Spinal cord (tissue), 10 donors: ENCODE measurements at places on chromosomes 7 and 10.

- no peaks in the 10 kb centered on the region for H3K4me1 ChIP-seq
- H3K27me3 ChIP-seq, result no peaks in the 10 kb centered on the region
- no peak overlapping the region for H3K4me3 ChIP-seq
- no peak overlapping the region for H3K27ac ChIP-seq
- DNase-seq, result no peak
These were observed 24.8 kb upstream of the TECTB start for GRCh38 chr10:112258407-112258806.

DNA sequence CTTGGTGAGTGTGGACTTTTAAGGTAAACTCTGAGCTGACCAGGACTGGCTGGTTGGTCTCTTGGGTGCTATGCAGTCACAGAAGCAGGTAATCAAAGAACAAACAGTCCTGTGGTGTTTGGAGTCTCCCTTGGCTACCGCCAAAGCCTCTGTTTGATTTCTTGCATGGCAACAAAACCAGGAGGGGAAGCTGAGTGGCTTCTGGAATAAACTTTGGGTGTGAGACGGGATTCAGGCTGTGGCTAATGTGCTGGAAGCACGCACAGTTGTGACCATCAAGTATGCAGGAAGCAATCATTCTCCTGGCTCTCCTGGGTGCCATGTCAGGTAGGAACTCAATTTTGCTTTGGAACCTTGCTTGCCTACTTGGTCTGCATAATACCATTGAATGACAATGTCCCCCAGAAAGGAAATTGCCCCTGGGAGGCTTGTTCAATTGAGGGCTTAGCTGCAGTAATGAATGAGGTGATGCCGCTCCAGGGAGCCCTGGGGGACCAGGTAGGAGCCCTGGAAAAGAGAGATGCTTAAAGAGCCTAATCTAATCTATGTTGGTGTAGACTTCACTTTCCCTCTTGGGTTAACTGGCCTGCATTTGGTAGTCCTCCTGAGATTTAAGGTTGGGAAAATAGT, at the start of gene CDHR3:
Gene CDHR3 (plus strand): TSS at position 227 of the 630 bp plus-strand sequence. CDS start 55 bp downstream, at position 282.
- no peaks in the 10 kb centered on the region for H3K36me3 ChIP-seq
- DNase-seq, result no peak
- H3K27ac ChIP-seq, result no peak within 1 kb of the TSS
- no peak within 1 kb of the TSS for H3K4me3 ChIP-seq
- no peaks in the 10 kb centered on the region for H3K4me1 ChIP-seq

DNA sequence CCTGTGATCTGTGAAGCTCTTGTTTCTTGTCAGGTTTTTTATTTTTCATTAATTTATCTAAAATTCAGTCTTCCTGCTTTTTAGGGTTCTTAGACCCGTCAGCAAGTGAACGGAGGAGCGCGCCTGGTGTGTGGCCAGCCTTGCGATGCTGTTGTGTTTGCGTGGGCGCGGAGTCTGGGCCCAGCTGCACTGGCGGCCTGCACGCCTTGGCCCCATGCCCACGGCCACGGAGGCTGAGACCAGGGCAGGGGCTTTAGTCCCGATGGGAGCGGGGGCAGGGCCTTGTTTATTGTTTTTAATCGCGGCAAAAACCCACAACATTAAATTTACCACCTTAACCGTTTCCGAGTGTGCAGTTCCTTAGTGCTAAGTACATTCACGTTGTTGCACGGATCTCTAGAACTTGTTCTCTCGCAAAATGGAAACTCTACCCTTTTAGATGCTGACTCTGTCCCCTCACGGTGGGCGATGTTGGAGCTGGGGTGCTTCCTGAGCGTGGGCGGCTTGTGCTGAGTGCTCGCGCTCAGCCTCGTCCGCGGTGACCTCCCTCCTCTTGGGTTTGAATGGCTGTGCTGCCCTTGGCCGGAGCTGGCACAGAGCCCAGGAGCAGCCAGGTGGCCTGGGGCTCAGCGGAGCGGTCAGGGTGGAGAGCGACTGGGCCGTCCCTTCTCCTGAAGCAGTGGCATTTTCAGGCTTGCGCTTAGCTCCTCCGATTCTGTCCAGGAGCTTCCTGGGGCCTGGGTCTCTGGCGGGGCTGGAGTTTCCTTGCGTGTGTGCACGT, 69.1 kb downstream of the INPP5A start:
- peaks cover 36% of the 10 kb centered on the region for H3K4me1 ChIP-seq
- no peak overlapping the region for H3K4me3 ChIP-seq
- no peak overlapping the region for H3K27ac ChIP-seq
- DNase-seq, result peak; percentile 48

GRCh38 chr10:13099666-13100348, at the start of gene OPTN:
TSS of gene OPTN (plus strand) at chr10:13100163. CDS start at chr10:13109123, 8,960 bp downstream.
- no peaks in the 10 kb centered on the region for H3K36me3 ChIP-seq
- peak; percentile 95 for DNase-seq
- no peaks in the 10 kb centered on the region for H3K27me3 ChIP-seq
- peak within 1 kb of the TSS; percentile 81 for H3K27ac ChIP-seq

DNA sequence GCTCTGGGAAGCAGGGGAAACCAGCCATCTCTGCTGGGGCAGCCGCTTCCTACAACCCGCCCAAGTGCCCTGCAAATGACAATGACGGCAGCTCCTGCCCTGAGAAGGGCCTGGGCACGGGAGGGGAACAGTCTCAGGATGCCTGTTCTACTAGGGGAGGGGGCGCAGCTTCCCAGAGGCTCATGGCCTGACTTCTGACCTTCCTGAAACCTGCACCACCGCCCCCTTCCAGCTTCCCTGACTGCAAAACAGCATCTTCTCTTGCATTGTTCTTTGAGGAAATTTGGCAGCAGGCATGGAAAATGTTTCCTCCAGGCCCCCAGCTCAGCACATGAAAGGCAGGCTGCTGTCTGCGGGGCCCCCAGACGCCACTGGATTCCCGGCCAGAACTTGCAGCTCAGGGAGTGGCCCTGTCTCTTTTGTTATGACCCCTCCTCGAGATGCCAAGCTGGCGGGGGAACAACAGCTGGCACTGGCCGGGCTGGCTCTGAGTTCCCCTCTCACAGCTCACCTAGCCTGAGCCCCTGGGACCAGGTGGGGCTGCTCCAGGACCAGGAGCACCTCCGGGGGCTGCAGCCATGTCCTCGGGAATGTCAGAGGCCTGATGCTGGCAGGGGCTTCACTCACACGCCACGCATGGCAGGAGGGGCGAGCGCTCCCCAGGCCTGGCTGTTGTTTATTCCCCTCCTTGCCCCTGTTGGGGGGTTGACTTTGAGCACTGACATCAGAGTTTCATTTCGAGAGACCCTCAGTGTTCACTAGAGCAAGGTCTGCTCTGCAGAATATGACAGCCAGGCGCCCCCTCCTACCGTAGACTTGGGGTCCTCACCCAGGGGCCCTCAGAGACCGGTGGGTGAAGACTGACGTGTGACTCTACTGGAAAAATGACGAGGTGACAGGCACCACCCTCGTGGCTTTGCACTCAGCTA, 62.7 kb downstream of the CALML3 start:
- H3K27me3 ChIP-seq, result no peaks in the 10 kb centered on the region
- no peak overlapping the region for H3K4me3 ChIP-seq
- peaks cover 36% of the 10 kb centered on the region for H3K4me1 ChIP-seq

DNA sequence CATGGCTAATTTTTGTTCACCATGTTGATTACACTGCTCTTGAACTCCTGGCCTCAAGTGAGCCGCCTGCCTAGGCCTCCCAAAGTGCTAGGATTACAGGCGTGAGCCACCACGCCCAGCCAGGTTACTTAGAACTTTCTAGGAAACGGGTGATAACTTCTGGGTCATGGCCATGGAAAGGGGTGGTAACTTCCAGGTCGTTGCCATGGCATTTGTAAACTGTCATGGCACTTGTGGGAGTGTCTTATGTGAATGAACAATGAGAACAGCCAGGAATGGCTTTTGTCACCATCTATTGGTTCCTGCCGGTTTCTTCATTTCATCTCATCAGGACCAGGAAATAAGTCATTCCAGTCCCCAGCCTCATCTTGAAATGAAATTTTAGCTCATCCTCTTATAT, 120.9 kb downstream of the SLC16A9 start:
- H3K27ac ChIP-seq, result no peak overlapping the region
- H3K4me1 ChIP-seq, result peaks cover 9% of the 10 kb centered on the region
- H3K27me3 ChIP-seq, result no peaks in the 10 kb centered on the region
- no peak for DNase-seq
- no peaks in the 10 kb centered on the region for H3K36me3 ChIP-seq
- H3K4me3 ChIP-seq, result no peak overlapping the region

DNA sequence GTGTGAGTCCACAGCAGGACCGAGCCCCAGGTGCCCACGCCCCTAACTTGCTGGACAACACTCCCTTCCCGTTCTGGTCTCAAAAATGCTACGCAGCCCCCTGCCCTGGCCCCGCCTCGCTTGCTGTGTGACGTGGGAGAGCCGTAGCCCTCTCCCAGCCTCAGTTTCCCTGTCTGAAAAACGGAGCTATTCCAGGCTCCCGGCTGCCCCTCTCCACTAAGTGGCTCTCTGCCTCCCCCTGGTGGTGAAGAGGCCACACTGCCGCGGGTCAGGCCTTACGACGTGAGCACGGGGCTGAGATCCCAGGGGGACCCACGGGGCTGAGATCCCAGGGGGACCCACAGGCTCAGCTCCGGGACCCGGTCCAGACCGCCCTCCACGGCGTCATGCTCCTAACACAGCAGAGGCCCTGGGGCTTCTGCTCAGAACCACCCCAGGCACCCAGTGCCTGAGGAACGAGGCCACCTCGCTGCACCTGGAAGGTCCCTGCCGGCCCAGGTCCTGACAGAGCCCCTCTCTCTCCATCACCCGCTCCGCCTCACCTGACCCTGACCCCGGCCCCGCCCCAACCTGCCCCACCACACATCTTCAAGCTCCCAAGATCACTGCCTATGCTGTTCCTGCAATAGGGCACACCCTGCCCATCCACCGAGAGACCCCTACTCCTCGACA, 26.7 kb downstream of the MICALL2 start:
- H3K4me1 ChIP-seq, result peaks cover 25% of the 10 kb centered on the region
- peaks cover 36% of the 10 kb centered on the region for H3K36me3 ChIP-seq
- DNase-seq, result peak; percentile 80
- no peak overlapping the region for H3K27ac ChIP-seq

- DNase-seq, result no peak
- H3K4me3 ChIP-seq, result no peak overlapping the region
- no peaks in the 10 kb centered on the region for H3K27me3 ChIP-seq
- no peak overlapping the region for H3K27ac ChIP-seq
These were observed 74.3 kb upstream of the TOMM7 start for GRCh38 chr7:22896917-22897316.

DNA sequence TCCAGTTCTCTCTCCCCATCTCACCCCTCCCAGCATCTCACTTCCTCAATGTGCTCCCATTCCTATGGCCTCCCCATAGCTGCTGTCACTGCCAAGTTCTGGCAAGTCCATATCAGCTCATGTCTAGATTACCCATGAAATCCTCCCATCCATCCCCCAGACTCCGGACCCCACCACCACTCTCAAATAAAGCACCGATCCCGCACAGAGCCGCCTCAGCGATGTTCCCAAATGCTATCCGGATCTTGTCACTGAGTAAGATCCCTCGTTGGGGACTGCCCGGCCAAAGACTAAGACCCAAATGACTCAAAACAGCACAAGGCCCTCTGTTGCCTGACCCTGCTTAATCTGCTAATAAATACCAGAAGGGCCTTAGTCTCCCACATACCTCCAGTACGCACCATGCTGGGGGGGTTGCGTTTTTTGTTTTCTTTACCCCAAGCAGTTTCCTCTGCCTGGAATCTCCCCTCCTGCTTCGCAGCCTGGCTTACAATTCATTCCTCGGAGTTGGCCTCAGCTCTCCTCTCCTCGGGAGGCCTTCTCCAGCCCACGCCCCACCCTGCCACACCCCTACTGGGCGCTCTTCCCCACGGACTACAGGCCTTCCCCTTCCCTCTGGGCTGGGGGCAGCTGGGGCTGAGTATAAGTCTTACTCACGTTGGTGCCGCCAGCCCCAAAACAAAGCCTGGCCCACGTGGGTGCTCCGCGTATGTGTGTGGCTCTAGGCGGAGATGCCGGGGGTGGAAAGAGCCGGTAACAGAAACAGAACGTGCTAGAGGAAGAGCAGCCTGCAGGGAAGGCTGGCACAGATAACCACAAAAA, 1.8 kb upstream of the DUSP5 start:
- no peak for DNase-seq
- H3K27ac ChIP-seq, result peak overlapping the region; percentile 73
- H3K4me3 ChIP-seq, result no peak overlapping the region
- peaks cover 33% of the 10 kb centered on the region for H3K4me1 ChIP-seq

- peaks cover 20% of the 10 kb centered on the region for H3K4me1 ChIP-seq
- H3K4me3 ChIP-seq, result no peak overlapping the region
- no peaks in the 10 kb centered on the region for H3K27me3 ChIP-seq
- DNase-seq, result no peak
These were observed 78.2 kb upstream of the GNA12 start for GRCh38 chr7:2922348-2922691.

DNA sequence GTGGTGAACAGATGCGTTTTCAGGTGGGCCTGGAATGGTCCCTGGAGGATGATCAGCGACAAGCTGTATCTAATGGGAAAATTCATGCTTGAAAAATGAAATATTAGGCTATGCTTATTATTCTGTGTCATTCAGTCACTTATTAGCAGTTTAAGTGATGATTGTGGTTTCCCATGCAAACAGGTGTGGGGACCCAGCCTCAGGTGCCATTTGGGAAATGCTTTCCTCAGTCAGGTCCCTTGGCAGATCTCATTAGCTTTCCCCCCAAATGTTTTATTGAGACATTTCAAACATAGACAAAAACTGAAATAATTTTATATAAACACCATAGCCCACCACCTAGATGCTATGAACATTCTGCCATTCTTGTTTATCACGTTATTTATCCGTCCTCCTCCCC, 411 bp upstream of the SNX10 start:
- no peak for DNase-seq
- peaks cover 2% of the 10 kb centered on the region for H3K27me3 ChIP-seq
- peaks cover 14% of the 10 kb centered on the region for H3K4me1 ChIP-seq
- peak overlapping the region; percentile 51 for H3K4me3 ChIP-seq
- H3K36me3 ChIP-seq, result no peaks in the 10 kb centered on the region

GRCh38 chr10:101576211-101576863, 11.7 kb downstream of the POLL start:
- no peak overlapping the region for H3K27ac ChIP-seq
- H3K27me3 ChIP-seq, result no peaks in the 10 kb centered on the region
- H3K36me3 ChIP-seq, result peaks cover 55% of the 10 kb centered on the region
- no peak for DNase-seq
- H3K4me1 ChIP-seq, result peaks cover 24% of the 10 kb centered on the region

GRCh38 chr10:86400705-86401587, 34.4 kb upstream of the GRID1 start:
- DNase-seq, result peak; percentile 35
- H3K4me3 ChIP-seq, result peak overlapping the region; percentile 59
- H3K4me1 ChIP-seq, result peaks cover 29% of the 10 kb centered on the region
- peaks cover 21% of the 10 kb centered on the region for H3K27me3 ChIP-seq
- no peak overlapping the region for H3K27ac ChIP-seq
- H3K36me3 ChIP-seq, result no peaks in the 10 kb centered on the region
